Fibroblast of skin of right biceps (primary cell): ENCODE measurements at places on chromosomes 7 and 10.

GRCh38 chr10:1100143-1100542 lies 44.0 kb downstream of the WDR37 start:
- no peak for DNase-seq

DNA sequence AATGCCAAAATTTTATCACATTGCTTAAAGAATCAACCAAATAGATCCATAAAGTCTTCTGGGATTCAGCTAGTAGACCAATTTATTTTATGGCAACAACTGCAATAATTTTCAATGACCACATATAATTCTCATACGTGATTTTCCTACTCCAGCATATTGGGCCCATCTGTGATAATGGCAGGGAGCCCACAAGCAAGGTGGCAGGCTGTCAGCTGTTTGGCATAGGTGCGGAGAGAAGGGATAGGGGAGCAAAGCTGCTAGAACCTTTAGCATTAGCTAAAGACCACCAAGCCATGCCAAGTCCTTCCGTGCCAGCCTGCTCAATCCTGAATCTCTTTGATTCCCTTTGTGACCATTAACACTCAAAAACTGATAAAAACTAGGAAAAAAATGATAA lies 721.2 kb downstream of the XPNPEP1 start:
- no peak for DNase-seq

- no peak for DNase-seq
Measured at GRCh38 chr7:18521236-18521589, 25.7 kb downstream of the HDAC9 start.

DNA sequence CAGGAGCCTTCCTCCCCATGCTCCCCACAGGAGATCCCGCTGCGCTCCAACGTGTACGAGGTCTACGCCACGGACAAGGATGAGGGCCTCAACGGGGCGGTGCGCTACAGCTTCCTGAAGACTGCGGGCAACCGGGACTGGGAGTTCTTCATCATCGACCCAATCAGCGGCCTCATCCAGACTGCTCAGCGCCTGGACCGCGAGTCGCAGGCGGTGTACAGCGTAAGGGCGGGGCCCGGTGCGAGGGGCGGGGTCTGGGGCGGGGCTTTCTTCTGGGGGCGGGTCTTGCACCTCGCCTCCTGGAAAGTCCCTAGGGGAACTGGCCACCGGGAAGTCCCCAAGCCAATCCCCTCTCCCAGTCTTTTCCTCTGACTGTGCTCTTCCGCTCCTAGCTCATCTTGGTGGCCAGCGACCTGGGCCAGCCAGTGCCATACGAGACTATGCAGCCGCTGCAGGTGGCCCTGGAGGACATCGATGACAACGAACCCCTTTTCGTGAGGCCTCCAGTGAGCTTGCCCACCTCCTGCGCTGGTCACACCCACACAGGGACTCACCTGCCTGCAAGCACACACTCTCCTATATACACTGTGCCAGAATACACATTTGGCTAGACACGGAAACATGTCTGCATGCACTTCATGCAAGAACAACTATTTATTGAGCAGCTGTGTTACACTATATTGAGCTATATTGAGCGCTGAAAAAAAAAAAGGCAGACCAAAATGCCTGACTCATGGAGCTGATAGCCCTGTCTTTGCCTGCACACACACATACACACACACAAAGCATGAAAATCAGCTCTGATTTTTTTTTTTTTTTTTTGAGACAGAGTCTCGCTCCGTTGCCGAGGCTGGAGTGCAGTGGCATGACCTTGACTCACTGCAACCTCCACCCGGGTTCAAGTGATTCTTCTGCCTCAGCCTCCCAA lies 32.7 kb upstream of the VSIR start:
- DNase-seq = peak; percentile 36

DNA sequence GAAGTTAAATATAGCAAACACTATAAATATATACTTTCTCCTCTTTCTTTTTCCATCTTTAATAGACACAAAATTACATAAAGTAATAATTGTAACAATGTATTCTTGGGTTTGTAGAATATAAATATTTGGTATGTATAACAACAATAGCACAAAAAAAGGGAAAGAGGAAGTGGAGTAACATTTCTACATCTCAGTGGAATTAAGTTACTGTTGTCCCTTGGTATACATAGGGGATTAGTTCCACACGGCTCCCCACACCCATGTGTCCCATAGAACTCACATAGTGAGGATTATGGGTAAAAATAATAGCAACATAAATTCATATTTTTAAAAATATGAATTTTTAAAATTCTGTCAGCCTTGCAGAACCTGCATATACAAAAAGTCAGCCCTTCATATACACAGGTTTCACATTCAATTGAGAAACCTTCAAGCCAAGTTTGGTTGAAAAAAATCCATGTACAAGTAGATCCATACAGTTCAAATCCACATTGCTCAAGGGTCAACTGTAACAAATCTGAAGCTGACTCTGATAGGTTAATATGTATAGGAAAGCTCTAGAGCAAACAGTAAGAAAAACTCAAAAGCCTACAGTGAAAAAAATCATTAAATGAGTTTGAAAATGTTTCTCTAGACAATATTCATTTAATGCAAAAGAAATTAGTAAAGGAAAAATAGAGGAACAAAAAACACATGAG lies 92.4 kb downstream of the HYCC1 start:
- no peak for DNase-seq

GRCh38 chr7:112160771-112161150 lies 45.4 kb downstream of the DOCK4 start:
- DNase-seq = no peak

GRCh38 chr10:36451391-36451970 lies 673.9 kb upstream of the ANKRD30A start:
- DNase-seq = peak; percentile 48

DNA sequence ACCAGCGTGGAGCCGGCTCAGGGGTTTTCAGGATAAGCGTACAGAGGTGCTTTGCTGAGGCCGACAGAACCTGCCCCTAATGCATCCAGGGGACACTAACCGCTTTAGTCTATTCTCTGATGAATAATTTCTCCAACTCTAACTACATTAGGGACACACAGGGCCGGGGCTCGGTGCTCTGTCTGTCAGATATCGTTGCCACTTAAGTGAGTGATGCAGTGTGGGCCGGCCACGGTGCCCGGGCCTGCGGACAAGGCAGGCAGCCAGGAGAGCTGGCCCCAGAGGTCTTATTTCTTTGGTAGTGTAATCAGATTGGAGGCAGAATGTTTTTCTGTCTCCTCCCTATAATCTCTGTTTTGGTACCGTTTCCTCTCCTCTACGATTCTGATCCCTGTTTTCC lies 62.7 kb downstream of the ADRA2A start:
- DNase-seq = no peak

GRCh38 chr7:109351493-109351892 lies 781.8 kb downstream of the DNAJB9 start:
- DNase-seq = no peak

DNA sequence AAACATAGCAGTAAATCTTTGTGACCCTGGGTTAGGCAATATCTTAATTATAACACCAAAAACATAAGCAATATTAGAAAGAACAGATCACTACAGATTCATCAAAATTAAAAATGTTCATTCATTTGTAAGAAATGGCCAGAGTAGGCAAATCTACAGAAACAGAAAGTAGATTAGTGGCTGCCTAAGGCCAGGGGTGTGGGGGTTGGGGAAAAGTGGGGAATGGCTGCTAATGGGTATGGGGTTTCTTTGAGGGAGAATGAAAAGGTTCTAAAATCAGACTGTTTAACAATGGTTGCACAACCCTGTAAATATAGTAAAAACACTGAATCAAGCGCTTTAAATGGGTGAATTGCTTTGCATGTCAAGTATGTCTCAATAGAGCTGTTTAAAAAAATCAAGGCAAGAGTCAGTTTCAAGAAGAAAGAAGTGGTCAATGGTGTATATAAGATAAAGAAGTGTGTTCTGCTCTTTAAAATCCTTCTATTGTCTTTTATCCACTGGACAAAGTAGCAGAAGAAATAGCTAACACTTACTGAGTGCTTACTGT lies 42.6 kb downstream of the CDK6 start:
- no peak for DNase-seq

DNA sequence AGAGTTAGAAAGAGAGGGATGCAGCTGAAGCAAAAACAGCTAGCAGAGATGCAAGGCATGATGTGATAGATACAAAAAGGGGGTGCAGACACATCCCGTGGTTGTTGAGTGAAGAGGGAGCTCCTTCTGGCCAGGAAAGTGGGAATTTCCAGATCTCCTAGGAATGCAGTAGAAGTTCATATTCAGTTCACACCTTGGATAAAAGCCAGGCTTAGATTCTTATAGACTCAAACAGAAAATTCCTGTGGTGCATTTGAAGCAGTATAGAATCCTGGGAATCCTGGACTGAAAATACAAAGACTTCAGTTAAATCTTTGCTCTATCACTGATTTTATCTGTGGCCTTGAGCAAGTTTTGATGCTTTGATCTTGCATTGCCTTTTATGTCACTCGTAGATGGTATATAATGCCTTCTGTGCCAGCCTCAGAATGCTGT lies 33.9 kb downstream of the SGPL1 start:
- DNase-seq = peak; percentile 97

DNA sequence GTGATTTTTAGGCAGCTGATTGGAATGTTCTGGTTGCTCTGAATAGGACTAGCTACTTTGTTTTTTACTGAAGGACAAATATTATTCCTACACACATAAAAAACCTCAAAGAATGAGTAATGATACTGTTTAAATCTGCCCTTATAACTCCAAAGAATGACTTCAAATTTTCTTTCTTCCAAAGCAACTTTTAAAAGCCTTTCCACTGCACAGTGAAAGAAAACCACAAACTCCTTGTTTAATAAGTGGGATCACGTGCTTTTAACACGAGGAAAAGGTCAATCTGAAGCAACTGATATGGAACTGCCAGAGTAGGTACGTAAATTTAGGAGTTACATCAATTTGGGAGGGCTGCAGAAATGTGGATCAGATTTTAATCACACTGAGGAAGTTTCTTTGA lies 8.0 kb upstream of the PRKCQ start:
- no peak for DNase-seq

DNA sequence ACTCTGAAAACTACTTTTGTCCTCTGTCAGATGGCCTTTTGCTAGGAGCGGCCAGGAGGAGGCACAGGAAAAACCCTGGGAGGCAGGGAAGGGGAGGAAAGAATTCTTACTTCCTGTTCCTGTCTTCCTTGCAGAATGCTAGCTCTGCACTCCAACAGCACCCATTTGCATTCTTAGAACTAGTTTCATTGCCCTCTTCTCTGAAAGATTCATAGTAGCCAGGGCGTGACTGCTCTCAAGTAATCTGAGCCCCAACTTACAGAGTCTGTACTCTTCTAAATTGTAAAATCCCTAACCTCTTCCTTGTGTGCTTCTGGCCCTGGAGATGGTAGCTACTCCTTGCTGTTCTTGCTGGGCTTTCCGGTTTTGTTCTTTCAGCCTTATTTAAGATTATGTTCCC lies 75.3 kb upstream of the STEAP1 start:
- no peak for DNase-seq
